ENCODE measurements at places on chromosomes 7 and 10.

DNA sequence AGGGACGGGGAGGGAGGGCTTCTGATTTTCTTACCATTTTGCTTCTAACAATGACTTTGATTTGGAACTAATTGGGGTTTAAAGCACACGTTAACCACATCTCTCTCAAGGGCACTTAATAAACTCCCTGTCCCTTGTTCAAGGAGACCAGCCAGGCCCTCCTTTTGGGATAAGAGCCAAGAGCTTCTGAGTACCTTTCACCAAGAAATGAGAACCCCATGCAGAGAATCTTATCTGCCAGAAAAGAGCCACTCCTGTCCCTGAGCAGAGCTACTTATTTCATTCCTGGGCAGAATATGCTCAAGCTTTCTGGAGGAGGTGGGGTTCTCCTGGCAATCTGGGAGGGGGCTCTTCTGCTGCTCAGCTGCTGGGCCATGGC is 574.6 kb downstream of the GALNT17 start:
- DNase-seq, result no peak

DNA sequence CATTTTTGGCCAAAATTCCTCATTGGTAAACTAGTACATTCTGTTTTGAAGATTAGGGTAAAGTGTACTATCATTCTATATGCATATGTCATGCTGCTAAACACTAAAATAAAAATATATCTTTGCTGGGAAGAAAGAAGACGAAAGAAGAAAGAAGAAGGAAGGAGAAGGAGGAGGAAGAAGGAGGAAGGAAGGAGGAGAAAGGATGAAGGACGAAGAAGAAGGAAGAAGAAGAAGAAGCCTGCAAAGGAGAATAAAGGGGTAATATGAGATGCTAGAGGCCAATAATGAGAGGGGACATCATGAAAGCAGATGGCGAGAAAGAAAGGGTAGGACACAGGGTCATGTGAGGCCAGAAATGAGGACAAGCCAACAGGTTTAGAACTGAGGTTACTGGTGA is 8.0 kb downstream of the SLC25A13 start:
- DNase-seq, result no peak

DNA sequence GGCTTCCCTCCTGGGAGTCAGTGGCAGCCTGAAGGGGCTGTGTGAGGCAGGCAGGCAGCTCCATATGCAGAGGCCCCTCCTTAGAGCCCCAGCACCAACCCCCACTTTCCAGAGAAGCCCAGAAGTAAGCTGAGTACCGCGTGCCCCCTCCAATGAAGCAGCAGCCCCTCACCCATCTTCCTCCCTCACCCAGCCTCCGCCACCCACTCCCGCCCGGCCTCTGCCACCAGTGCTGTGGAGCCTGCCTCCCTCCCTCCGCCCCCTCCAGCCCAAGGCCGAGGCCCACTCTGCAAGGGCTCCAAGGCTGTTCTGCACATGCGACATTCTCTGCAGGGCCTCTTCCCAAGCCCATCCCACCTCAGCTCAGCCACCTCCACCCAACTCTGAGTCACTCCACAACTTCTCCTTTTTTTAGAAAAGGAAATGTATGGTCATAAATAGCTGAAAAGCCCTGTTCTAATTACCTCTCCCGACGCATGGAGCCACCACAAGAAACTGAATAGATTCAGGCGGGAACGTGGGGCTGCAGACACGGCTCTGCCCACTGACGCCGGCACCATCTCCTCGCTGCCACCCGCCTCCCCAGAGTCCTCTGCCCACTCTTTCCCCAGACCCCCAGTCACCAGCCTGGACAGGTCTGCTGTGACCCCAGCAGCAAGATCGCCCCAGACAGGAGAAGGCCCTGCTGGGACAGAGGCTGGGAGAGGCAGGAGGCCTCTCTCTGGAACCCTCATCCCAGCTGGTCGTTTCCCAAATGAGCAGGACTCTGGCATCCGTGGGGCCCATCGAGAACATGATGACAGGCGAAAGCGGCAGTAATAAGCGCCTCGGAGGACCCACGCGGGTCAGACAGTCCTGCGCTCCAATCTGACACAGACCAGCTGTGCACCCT is 213.9 kb downstream of the MAD1L1 start:
- DNase-seq, result no peak

DNA sequence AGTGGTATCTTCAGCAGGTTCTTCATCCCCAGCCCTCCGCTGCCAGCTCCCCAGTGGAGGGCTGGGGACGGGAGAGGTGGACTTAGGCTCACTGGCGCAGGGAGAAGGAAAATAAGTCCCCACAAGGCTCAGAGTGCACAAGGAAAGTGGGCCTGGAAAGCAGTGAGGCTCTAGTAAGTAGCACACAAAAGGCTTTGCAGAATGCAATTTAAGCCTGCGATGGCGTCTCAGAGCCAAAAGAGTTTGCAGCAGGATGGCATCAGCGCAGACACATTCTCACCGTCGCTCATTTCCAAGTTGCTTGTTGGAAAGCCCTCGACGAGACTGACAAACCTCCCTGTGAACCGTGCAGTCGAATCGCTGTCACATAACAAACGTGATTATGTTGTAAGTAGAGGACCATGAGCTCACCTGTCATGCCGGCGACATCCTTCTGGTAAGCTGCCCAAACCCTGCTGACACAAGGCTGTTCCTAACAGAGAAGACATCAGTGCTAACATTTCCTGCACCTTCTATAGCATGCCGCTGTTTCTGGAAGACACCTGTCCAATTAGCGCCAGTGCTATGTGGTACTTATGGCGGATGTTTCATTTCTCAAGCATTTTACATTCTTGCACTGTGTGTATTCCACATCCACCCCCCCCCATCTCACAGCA is 98.3 kb upstream of the NPVF start:
- DNase-seq, result no peak

DNA sequence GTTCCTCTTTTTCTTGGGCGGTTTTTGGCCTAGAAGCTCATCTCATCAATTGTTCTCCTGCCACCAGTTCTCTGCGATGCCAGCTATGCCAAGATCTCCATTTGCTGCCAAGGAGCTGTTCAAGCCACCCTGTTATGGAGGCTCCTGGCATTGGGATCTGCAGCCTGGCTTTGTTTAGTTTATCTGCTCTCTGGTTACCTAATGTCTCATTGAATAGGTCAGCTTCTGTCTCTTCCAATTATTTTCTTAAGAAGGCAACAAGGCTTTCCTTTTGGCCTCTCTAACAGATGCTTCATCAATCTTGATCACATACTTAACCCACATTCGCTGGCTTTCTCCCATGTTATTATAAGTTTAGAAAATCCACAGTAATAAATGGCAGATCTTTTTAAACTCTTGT is 20.6 kb upstream of the SDK1 start:
- DNase-seq, result no peak

DNA sequence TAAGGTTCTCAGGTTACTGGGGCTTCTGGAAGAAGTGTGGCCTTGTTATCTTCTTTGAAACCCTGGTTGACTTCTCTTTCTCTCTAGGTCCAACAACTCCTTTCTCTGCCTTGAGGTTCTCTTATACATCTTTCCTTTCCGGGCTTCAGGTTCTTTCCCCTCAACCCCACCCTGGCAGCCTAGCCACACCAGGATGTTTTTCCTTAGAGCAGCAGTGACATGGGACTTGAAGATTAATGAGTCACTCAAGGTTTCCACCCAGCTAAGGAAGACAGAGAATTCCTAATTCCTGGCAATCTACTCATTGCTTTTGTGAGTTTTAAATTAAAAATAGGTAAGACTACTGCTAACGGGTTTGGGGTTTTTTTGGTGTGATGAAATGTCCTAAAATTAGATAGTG is 121.8 kb upstream of the HPS1 start:
- no peak for DNase-seq

GRCh38 chr7:28606421-28606820 is 194.1 kb downstream of the CREB5 start:
- no peak for DNase-seq

GRCh38 chr7:70557338-70557737 is 574.6 kb upstream of the GALNT17 start:
- DNase-seq, result no peak

DNA sequence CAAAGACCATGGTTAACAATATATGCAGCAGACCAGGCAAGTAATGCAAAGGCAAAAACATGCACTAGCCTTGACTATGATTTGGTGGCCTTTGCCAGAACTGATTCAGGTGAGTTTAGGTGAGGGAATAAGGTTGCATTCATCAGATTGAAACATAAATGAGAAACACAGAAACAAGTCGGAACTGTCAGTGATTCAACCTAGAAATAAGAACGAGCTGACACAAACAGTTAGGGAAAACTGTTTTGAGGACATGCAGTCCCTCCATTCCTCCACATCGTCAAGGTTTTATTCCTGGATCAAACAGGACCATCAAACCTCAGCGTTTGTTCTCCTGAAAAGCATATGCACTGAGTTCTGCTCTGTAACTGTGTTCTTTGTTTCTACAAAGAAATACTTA is 1.8 kb downstream of the ZNF248 start:
- DNase-seq, result no peak

DNA sequence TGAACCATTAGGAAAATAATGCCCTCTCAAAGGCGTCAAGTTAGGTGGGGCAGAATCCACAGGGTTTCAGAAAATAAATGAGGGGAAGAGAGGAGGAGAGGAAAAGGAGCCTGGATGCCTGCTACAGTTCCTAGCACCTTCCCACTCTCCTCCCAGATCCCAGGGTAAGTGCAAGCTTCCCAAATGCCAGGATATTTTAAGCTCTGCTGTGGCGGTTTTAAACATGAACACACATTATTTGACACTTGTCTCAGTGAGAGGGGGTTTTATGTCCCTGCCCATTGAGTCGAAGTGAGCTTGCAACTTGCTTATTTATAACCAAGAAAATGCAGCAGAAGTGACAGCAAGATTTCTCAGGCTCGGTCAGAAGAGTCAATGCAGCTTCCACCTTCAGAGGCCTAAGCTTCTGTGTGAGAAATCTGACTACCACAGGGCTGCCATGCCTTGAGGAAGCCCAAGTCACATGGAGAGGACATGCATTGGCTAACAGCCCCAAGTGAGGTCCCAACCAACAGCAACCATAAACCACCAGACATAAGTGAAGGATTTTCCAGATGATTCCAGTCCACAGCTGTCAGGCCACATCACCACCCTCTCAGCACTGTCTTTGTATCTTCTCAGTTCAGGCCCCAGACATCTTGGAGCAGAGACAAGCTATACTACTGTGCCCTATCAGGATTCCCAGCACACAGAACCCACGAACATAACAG is 17.9 kb upstream of the BMPER start:
- no peak for DNase-seq

DNA sequence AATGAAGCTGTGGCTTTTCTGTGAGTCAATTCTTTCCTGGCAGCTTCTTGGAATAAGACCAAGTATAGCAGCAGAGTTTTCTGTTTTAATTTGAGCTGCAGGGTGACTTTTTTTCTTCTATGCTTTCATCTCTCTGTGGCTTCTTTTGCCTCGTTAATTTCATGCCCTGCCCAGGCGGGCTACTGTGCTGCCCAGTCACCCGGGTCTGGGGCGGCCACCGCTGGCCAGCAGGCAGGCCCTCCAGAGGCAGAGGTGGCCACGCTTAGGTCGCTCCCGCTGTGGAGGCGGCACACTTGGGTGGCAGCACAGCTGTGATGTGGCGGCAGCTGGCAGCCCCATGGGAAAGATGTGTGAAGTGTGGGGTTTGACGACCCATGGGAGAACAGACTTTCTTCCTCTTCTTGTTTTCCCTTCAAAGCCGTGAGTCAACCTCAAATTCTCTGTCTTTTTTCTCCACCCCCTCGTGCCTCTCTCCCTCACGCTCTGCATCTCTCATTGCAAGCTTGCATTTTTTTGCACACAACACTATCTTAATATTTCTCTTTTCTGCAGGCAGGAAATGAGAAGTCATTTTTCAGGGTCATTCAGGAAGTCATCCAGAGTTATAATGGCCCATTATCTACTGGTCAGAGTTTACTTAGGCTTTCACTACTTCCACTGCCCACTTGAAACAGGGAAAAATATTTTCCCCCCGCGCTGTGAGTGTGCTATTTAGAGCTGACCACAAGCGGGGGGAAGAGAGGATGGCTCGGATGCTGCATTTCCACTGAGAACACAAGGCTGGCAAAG is 67.8 kb downstream of the EGFR start:
- DNase-seq, result no peak

- DNase-seq, result no peak
Observed at GRCh38 chr10:71316056-71316785, 2.8 kb upstream of the SLC29A3 start.

DNA sequence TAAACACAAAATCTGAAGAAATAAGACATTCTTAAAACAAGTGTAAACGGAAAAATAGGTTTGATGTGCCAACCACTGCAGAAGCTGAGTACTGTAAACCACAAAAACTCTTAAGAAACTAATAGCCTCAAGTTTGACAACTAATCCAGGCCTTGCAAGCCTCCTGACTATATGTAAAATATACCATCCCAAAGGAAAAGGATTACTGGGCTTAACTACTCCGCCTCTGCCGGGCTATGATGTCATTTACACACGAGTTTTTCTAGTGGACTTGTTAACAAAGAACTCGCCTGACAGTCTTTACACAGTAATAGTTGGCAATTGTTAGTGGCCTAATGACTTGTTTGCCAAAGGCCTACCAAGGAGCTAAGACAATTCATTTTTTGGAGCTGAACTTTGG is 2.1 kb downstream of the KIF5B start:
- DNase-seq, result no peak

DNA sequence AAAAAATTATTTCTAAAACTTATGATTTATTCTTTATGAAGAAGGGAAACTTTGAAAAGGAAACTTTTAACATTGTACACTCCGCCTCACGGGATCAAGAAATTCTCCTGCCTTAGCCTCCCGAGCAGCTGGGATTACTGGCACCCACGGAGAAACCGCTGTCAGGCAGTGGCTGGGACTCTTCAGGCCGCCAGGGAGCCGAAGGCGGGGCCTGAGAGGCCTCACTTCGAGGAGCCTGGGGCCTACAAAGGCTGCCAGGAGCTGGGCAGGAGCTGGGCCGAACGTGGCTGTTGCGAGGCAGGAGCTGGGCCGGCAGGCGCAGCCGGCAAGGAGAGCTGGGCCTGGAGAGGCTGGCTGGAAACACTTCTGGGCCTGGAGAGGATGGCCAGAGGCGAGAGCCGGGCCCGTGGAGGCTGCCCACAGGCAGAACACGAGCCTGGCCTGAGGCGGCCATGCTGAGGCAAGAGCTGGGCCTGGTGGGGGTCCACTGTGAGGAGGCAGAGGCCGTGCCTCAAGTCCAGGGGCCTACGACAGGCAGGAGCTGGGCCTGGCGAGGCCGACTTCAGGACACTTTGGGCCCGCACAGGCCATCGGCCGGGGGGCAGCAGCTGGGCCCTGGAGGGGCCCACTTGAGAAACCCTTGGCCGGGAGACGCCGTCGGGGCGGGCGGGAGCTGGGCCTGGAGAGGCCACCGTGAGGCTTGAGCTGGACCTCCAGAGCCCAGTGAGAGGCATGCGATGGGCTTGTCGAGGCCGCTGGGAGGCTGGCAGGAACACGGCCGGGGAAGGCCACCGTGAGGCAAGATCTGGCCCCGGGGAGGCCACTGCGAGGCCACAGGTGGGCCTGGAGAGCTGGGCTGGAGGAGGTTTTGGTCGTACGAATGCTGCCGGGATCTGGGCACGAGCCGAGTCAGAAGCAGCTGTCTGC is 23.7 kb downstream of the MDH2 start:
- no peak for DNase-seq

- DNase-seq, result no peak
Observed at GRCh38 chr10:92506336-92506735, 67.6 kb downstream of the IDE start.

- DNase-seq, result no peak
Observed at GRCh38 chr10:90959826-90960225, 38.9 kb upstream of the ANKRD1 start.

- DNase-seq, result no peak
Observed at GRCh38 chr10:42985436-42986316, 91.2 kb upstream of the RET start.
